ENCODE measurements at places on chromosomes 13 and 19.

DNA sequence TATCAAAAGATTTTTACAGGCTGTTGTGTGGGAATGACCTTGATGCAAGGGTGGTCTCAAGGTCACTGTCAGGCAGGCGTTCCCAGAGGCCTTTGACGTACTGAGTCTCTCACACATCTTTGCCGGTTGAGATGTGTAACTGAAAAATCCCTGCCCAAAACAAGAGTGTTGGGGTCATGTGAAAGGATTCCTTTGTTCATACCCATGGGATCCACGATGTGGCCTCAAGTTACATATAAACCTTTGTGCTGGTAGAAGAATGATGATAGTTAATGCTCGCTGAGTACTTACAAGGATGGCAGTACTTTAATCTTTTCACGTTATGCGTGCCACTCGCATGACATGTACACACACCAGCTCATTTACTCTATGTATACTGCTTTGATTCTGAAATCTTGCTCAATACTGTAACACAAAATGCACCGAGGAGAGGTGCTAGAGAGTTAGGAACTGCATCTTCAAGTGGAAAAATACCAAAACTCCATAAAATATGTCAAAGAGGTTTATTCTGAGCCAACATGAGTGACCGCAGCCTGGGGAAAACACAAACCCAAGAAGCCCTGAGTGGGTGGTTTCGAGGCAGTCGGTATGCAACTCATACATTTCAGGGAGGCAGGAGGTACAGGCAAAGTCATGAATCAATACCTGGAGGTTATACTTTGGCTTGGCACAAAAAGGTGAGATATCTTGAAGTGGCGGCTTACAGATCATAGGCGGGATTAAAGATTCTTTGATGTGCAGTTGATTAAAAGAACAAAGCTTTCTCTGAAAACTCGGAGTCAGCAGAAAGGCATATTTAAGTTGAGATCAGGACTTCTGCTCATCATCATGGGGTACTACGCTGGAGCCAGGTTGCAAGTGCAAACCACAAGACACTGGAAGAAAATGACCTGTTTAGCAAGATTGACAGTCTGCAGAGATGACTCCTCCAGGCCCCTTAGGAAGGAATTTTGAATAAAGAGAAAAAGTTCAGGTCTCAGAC, 87.4 kb upstream of the ARHGEF7 start:
- no peak for DNase-seq

- DNase-seq: no peak
Measured at GRCh38 chr13:31073859-31074718, 87.6 kb downstream of the HSPH1 start.

DNA sequence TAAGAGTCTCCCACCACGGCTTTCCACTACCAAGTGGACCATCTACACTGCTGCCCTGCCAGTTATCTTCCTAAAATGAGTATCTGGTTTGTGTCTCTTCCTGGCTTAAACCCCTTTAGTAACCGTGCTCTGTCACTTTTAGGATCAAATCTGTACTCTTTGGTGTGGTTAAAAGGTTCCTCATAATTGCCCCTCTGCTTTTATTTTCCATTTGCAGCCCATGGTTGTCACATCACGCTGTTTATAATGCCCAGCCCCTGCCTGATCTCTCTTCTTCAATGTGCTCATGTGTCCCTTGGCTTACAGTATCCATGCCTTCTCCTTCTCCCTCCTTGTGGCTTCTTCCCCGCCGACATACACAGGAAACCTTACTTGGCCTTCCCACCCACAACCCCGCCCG, 100.1 kb downstream of the DGKH start:
- DNase-seq: no peak

DNA sequence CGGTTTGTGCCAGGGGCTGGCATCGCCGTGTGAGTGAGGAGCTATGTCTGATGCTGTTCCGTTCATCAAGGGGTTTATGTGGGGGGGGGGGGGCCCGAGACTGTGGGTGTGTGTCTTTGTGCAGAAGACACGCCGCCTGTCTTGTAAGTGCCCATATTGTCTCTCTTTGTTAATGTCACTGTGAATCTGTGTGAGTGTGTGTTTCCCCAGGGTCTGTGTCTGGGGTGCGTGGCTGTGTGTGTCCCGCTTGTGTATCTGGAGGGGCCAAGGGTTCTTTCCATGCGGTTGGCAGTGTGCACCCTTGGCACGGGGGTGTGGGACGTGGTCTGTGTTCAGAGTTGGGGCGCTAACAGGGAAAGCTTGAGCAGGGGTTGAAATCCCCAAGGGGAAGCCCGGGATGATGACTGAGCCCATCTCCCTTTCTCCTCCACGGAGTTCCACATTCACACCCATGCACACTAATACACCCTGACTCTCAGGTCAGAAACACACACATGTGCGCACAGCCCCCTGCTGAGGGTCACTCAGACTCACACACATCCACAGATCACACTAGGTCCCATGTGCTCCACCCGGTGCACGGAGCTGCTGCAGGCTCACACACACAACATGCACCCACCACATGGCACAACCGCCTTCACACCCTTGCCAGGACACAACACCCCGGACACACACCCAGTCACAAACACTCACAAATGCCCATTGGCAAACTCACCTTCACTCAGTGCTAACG, 1.8 kb downstream of the NCAN start:
- no peak for DNase-seq

GRCh38 chr19:9862938-9863337, 27.8 kb downstream of the PIN1 start:
- DNase-seq: no peak

DNA sequence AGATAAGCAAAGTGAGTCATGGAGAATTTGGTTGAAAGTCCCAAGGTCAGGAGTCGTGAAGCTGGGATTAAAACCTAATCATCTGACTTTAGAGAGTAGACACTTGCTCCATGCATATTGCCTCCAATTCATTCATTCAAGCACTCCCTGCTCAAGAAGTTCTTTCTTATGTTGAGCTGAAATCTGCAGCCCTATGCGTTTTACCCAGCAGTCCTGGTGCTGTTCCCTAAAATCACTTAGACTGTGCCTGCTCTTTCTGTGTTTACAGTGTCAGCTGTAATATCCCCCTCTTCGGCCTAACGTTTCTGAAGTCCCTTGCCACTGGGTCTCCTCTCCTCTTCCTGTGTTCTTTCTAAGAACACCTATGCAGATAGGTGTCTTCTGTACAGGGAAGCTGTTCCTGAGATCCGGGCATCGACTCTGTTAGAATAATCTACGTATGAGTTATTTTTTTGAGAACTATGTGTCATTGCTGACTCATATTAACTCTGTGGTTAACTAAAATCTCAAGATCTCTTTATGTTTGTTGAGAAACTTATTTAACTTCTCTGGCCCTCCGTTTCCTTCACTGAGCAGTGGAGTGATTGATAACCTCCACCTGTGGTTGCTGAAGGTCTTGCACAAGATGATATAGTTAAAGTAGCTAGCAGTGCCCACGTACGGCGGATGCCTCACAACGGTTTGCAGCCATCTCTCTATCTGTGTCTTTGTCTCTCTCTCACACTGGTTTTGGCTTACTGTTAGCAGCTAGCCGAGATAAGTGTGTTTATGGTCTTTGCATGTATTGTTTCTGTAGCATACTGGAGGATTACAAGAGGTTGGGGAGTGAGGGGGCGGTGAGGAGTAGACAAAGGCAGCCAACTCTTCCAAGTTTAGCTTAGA, 4.7 kb downstream of the ALOX5AP start:
- DNase-seq: peak; percentile 60

DNA sequence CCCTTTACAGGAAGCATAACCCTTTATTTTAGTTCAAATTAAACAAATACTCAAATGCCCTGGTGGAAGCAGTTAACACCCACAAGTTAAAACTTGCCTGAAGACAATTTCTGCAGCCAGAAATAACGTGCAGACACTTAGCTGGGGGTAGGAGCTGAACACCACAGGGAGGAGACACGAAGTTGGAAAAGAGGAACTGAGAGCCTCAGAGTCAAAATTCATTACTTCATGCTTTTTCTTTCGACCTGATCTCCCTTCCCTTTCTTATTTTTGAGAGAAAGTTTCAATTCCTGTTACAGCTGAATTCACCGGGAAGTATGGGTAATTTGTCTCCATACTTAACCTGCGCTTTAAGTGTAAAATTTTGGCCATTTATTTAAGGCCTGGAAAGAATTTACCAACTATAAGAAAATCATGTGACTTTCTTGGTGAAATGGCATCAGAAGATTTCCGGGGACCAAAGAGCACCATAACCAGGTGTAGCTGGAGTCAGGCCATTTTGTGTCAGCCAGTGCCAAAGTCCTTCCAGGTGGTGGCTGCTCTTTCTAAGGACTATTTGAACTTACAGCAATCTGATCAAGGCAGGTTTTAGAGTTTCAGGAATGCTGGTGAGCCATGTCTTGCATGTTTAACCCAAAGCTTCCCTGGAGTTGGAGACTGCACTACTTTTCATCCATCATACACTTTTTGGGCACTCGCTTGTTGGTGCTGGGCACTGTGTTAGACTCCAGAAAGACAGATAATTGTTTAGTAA, 46.5 kb upstream of the RCBTB2 start:
- no peak for DNase-seq

GRCh38 chr19:40674291-40674690, 16.2 kb downstream of the NUMBL start:
- DNase-seq: no peak

- peak; percentile 54 for DNase-seq
Measured at GRCh38 chr19:55620410-55621204, 3.8 kb downstream of the ZNF784 start.

GRCh38 chr13:105509981-105510762, 1025.3 kb downstream of the EFNB2 start:
- no peak for DNase-seq

DNA sequence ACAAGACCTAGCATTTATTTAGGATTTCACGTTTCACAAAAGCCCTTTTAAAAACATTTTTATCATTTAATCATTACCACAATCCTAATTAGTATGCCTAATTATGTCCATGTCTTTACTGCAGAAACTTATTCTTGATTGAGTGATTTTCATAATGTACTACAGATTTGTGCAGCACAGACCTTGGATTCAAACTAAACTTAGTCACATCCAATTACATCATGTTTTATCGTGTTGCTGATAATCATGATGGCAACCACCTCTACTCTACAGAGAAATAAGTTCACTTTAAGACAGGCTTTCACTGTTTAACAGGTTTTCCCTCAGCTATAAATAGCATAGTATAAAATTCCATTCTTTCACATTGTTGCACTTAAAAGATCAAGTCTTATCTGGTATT, 240.9 kb upstream of the RFC3 start:
- DNase-seq: no peak

DNA sequence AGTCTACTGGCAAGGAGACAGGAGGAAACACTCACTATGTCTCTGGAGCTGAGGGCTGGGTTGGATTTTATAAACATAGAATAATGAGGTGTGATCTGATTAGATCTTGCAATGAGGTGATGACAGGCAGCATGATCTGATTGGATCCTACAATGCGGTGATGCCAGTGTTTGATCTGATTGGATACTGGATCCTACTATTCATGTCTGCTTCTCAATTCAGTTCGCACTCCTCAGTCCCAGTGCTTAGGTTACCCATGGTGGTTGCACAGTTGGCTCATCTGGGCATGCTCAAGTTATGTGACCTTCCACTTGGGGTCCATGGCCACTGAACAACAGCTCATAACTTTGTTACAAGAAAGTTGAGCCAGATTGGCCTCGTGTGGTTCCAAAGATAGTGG, 469.5 kb downstream of the TSHZ3 start:
- DNase-seq: no peak

DNA sequence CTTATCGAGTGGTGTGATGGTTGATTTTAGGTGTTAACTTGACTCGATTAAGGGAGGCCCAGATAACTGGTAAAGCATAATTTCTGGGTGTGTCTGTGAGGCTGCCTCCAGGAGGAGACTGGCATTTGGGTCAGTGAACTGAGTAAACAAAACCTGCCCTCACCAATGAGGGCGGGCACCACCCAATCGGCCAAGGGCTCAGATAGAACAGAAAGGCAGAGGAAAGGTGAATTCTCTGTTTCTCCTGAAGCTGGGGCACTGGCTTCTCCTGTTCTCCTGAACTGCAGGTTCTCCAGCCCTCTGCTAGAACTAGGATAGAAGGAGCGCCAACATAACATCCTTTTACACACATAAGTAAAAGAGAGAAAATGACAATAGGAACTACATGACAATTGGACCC, 35.1 kb downstream of the ESD start:
- DNase-seq: no peak

DNA sequence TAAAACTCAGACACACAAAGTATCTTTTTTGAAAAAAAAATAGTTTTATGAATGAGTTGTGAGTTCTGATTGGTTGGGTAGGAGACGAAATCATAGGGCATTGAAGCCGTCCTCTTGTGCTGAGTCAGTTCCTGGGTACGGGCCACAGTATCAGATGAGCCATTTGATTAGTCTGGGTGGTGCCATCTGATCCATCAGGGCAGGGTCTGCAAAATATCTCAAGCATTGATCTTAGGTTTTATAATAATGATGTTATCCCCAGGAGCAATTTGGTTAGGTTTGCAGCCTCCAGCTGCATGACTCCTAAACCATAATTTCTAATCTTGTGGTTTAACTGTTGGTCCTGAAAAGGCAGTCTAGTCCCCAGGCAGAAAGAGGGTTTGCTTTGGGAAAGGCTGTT, 1310.6 kb downstream of the SLITRK1 start:
- no peak for DNase-seq

- DNase-seq: no peak
Measured at GRCh38 chr13:51553531-51553930, 30.7 kb upstream of the WDFY2 start.

GRCh38 chr19:11377237-11377636, 2.8 kb downstream of the SWSAP1 start:
- DNase-seq: no peak

DNA sequence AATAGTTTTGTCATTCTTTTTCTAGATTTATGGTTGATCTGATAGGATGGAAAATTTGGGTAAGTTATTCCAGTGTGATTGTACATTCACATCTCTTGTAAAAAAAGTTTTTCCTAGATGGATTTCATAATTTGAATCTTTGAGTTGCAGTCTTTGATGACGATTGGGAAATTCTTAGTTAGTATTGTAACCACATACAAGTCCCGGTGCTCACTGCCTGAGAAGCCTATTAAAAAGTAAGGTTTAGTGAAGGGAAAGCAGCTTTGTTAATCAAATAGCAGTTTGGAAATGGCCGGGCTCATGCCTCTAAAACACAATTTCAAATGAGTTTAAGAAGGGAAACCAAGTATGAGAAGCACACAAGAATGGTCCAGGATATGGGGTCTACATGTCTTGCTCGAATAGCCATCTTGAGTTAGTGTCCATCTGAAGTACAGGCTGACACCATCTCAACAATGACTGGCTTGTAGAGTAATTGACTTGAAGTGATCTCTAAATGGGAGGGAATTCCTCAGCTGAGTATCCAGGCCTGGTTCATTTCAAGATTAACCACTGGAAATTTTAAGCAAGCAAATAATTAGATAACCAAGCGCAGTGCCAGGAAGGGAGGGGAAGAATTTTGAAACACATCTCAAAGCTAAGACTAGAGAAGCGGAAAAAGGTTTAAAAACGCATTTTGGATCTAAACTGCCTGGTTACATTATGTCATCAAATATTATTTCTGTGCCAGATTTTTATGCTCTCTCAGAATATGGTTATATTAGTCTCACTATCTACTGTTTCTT, 1145.6 kb upstream of the MIR17HG start:
- no peak for DNase-seq

- DNase-seq: no peak
Measured at GRCh38 chr19:46863818-46864629, 3.2 kb downstream of the ARHGAP35 start.
